ENCODE measurements at places on chromosomes 11 and 22. TPM values are rescaled to one million over a fixed set of nuclear protein-coding genes. Genes with fewer than 3 reads are reported as not detected.

Gene SLC22A6
- not detected for total RNA-seq

Gene CCDC89
- 1.7 TPM for total RNA-seq

Gene SYCE3
- not detected for total RNA-seq

Gene UPB1
- 0.10 TPM for total RNA-seq

Gene SEC14L6
- total RNA-seq: not detected

Gene TM7SF2
- 85.4 TPM for total RNA-seq

Gene USP2
- 3.1 TPM for total RNA-seq

Gene SHISA8
- 0.62 TPM for total RNA-seq

Gene OR10A2
- not detected for total RNA-seq

Gene APOL3
- total RNA-seq: 3.2 TPM

Gene ZC3H12C
- total RNA-seq: 13.5 TPM

Gene CREB3L1
- 35.6 TPM for total RNA-seq

Gene MUC5AC
- total RNA-seq: 0.03 TPM

Gene OR52N4
- total RNA-seq: not detected

Gene GANAB
- total RNA-seq: 415 TPM

Gene OR52I1
- not detected for total RNA-seq

Gene DRD2
- 5.3 TPM for total RNA-seq

Gene TESMIN
- 47.6 TPM for total RNA-seq

Gene OR8G5
- not detected for total RNA-seq

Gene SMARCB1
- 70.2 TPM for total RNA-seq

Gene CELF1
- total RNA-seq: 160 TPM

Gene TRIM49
- total RNA-seq: not detected

Gene ROBO4
- total RNA-seq: 0.26 TPM

Gene MRGPRX3
- total RNA-seq: not detected

Gene NECTIN1
- total RNA-seq: 14.6 TPM

Gene CHID1
- 224 TPM for total RNA-seq

Gene SNX32
- not detected for total RNA-seq

All from Panc1 (cell line).